ENCODE measurements at places on chromosomes 16 and 17.

GRCh38 chr17:64315570-64315969 is 52.5 kb upstream of the TEX2 start:
- no peak for DNase-seq

DNA sequence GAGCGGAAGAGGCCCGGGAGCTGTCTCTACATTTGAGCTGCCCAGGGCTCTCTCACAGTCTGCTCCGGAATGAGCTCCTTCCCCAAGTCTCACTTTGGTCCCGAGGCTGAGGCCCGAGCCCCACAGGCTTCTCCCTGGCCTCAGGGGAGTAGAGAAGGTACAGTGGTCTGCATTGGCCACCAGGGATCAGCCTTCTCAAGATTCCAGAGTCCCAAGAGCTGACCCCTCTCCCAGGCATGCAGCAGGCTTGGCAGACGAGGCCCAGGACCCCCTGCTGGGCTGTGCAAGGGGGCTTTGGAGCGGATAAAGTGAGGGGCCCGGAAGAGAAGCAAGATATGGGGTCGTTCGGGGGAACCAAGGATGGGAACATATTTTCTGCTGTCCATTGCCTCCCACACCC is 3.1 kb downstream of the PRSS27 start:
- DNase-seq, result no peak

DNA sequence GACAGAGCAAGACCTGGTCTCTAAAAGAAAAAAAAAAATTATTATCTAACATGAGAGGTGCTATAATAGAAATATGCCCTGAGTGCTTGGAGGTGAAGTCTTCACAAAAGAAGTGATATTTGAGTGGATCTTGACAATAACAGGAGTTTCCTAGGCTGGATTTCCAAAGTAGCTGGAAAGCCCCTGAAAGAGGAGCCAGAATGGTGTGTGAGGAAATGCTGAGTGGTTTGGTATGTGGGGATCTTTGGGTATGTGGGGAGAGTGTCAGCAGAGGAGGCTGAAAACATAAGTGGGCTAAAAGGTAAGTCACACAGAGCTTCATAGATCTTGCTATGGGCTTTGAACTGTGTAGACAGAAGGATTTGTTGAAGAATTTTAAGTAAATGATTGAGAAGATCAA is 100.1 kb downstream of the YPEL2 start:
- no peak for DNase-seq

DNA sequence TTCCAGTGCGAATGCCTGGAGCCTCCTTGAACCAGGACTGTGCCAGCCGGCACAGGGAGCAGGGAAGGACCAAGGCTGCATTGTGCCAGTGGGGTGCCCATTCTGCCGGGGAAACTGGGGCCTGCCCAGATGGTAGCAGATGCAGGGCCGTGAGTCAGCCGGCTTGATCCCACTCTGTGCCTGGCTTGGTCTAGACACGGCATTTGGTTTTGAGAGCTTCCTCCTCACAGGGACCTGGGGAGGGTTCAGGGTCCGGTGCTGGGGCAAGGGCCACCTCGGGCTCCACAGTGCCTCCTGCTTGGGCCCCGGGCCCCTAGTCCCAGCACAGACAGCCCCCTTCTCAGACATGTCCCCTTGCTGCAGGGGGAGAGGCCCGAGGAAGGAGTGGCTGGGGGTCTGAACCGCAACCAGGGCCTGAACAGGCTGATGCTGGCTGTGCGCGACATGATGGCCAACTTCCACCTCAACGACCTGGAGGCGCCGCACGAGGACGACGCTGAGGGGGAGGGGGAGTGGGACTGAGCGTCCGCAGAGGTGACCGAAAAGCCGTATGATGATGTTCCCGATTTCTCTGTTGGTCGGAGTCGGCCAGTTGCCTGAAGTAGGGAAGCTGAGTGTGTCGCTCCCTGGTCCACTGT is 7.8 kb upstream of the MC1R start:
- no peak for DNase-seq

GRCh38 chr16:10812312-10813098 is 6.1 kb downstream of the TVP23A start:
- no peak for DNase-seq

DNA sequence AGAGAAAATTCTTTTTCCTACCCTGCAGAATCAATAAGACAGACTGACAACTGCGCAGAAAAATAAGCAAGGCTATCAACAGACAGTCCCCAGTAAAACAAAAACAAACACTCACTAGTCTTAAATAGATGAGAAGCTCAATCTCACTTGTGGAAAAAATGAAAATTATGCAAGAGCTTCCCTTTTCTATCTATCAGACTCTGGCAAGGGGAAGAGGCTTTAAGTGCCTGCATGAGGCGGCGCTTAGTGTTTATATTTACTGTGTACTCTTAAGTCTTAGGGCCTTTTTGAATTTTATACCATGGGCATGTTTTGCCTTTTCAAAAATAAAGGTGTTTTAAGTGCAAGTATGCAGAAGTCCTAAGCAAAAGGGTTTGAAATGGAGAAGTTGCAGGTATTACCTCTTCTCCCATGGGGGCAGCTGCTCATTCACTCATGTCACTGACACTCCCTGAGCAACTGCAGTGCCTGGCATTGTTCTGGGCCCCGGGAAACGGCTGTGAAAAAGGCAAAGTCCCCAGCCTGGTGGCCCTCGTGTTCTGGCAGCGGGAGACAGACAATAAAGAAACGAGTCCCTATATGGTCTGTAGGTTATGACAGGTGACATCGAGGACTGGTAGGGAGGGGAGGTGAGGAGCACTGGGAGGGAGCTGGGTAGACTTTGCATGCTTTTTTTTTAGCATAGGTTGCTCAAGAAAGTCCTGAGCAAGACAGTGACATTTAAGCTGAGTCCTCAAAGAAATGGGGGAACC is 35.2 kb downstream of the HSBP1 start:
- no peak for DNase-seq

DNA sequence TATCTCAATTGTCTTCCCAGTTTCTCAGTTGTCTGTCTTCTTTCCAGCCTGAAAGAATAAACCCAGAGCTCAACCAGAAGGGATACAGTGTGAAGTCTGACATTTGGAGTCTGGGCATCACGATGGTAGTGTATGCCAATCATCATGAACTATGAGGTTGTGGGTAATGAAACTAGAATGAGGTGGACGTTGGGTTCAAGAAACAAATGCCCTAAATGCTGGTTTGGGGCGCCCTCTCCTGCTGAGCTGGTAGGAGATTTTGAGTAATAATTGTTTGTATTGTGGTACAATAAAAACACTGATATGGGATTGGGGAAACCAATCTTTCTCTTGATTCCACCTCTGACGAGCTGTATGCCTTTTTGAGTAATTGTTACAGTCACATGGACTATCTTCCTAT is 110.4 kb downstream of the MAP2K6 start:
- no peak for DNase-seq

DNA sequence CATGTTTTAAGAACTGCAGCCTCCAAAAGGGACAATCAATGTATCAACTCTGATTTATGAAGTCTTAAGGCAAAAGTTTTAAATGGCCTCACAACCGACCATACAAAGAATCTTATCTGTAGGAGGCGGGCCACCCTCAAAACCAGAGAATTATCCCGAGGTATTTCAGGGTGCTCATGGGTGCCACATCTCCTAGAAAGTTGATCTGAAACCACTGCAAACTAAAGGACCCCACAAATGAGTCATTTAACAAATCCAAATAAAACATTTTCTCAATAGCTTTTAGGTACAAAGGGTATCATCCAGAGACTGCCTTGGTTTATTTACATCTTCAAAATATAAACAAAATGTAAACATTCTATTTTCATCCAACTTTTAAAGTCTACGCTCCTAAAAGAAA is 6.8 kb downstream of the ERN1 start:
- no peak for DNase-seq

- no peak for DNase-seq
Measured at GRCh38 chr16:73878611-73879010, 418.0 kb upstream of the PSMD7 start.

- no peak for DNase-seq
Measured at GRCh38 chr17:57490111-57490845, 234.0 kb downstream of the MSI2 start.

DNA sequence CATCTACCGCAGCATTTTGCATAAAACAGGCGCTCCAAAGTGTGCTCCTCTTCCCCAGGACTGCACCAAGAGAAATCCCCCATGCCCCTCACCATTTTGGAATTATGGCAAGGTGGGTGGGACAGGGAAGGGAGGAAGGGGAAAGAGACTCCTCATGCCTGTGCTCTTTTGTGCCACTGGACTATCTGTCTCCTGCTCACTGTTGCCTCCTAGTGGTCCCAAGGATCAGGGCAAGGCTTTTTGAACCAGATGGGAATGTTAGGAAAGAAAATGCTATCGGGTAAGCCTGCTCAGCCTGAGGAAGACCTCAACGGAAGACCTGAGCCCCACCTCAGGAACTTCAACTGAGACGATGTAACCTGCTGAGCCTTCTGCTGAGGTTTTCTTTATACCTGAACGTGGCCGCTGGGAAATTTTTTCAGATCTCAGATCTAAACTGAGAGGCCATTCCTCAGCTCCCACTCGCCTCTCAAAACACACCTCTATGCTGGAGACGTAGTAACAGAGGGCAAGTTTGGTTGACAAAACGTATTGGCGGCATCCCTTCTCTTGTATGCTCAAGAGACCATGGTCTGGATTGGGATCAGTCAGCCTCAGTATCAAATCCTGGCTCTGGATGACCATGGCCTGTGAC is 58.3 kb downstream of the SPACA3 start:
- peak; percentile 13 for DNase-seq

- DNase-seq, result no peak
Measured at GRCh38 chr16:34802848-34803599, 1343.6 kb downstream of the TP53TG3F start.

GRCh38 chr17:81258292-81258691 is 19.2 kb downstream of the NDUFAF8 start:
- DNase-seq, result no peak

DNA sequence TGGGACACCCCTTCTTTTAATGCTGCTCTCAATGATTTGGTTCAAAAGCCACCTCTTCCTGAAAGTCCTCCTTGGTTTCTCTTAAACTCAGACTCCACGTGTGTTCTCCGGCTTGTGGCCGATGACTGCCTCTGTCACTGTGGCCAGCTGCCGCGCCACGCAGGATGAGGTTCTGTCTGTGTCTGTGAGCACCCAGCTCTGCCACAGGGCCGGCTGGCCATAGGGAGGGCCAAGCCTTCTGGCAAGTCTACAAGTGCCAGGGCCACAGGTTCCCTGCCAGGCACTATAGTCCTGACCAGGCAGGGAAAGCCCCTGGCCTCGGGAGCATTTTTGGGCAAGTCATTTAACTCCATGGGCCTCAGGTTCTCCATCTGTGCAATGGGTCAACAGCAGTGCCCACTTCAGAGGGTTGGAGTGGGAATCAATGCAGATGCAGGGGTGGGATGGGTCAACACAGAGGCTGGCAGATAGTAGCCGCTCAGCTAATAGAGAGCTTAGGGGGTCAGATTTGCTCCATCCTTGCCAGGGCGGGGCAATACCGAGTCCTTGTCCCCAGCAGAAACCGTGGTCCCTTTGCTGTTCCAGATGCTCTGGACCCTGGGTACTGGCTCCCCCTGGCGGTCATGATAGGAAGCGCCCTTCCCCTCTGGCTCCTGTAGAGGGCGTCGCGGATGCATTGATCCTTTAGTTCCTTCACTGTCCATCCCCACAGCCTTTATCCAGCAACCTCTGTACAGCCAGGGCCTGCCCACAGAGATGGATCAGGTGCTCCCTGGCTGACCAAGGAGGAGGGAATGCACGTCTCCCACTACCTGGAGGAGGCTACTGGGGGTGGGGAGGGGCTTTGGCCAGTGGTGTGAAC is 19.3 kb upstream of the ADGRG3 start:
- peak; percentile 74 for DNase-seq

DNA sequence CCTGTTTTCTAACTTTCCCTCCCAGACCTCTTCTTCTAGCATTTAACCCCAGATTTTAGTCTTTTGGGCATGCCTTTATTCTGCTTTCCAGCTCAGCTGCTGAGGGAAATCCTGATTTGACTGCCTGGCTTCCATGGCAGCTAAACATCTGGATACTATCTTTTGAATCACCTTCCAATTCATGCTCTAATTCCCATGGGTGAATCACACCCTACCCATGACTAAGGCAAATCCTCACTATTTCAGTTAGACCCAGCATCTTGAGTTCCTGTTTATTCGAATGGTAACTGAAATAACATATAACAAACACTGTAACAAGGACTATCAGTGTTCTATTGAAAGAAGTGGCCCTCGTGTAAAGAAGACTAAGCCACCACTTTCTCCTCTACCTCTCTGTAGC is 29.8 kb downstream of the CA10 start:
- no peak for DNase-seq

- no peak for DNase-seq
Measured at GRCh38 chr16:83627996-83628395, 179.8 kb upstream of the HSBP1 start.

DNA sequence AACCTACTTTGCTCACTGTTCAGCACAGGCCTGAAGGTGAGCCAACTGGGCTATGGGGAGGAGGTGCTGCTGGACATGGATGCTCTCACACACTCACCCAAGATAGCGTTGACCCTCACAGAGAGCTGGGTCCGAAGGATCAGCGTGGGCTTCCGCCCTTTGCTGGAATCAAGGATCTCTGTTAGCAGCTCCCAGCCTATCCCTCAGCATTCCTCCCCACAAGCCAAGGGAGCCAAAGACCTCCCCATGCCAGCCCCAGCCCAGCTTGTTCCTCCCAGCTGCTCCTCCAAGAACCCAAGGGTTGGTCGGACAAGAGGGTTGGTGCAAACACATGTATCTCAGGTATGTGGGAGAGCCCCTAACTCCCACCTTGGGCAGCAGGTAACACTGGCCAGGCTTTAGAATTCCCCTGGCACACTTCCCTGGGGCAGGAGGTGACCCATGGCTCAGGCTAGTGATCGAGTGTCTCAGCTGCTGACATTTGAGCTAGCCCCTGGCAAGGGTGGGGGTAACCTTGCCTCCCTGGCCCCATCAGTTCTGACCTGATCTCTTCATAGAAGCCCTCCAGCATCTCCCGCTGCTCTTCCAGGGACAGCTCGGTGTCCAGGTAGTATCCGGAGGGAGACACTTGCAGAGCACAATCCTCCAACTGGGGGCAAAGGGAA is 8.3 kb downstream of the FHOD1 start:
- no peak for DNase-seq

DNA sequence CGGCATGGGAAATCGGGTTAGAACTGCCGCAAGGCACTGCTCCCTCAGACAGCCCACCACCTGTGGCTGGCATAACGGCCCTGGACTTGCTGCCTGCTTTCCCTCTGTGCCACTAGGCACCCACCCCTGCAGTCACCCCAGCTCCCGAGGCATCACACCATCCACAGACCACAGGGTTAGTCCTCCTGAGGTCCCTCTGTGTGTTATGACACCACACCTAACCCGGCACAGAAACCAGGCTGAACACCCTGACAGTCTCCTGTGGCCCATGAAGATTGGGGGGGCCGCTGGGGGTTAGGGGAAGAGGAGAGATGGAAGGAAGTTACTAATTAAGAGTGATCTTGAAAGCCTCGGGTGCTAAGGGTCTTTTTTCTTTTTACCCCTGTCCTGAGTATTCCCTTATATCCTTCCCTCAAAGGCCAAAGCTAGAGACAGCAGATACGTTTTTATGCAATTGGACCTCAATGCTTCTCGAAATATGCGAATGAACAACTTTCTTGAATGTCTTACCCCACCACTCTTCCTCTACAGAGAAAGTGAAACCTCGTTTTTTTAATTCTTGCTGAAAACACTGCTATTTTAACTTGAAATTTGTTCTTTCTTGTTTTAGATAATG is 7.0 kb downstream of the CYTH1 start:
- DNase-seq, result peak; percentile 33

GRCh38 chr17:40177275-40177874 is at the start of gene RAPGEFL1:
TSS of gene RAPGEFL1 (plus strand) at chr17:40177470. CDS start at chr17:40177862, 392 bp downstream.
- peak; percentile 75 for DNase-seq
